A673 (cell line): ENCODE measurements at places on chromosomes 16 and 17.
A peak's percentile ranks its signal among the peaks of the same experiment; 100 is the strongest.

DNA sequence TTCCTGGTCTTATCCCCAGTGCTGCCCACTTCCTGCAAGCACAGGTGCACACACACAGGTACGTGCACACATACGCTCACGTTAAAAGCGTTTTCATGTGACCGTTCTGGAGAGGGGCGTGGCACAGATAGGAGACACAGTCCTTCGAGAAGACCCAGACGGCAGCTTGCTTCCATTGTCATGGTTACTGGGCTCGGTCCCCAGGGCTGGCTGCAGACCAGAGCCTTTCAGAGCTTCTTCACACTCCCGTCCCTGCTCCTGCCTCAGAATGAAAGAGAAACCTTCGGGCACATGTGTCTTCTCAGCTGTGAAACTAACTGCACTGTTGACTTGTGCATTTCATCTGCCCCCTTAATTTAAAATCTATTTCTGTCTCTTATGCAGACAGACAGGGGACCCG, 154.2 kb downstream of the PITPNC1 start:
- H3K27ac ChIP-seq = no peak overlapping the region
- H3K4me1 ChIP-seq = no peaks in the 10 kb centered on the region
- H3K4me3 ChIP-seq = no peak overlapping the region
- no peaks in the 10 kb centered on the region for H3K36me3 ChIP-seq

GRCh38 chr17:81910840-81911276, 341 bp downstream of the PCYT2 start:
- peak overlapping the region; percentile 90 for H3K4me3 ChIP-seq
- peaks cover 53% of the 10 kb centered on the region for H3K36me3 ChIP-seq
- no peak for DNase-seq
- H3K27me3 ChIP-seq = no peaks in the 10 kb centered on the region
- H3K27ac ChIP-seq = peak overlapping the region; percentile 62

- H3K4me1 ChIP-seq = peaks cover 86% of the 10 kb centered on the region
- H3K36me3 ChIP-seq = no peaks in the 10 kb centered on the region
- H3K4me3 ChIP-seq = peak overlapping the region; percentile 5
- no peak for DNase-seq
- no peaks in the 10 kb centered on the region for H3K27me3 ChIP-seq
Observed at GRCh38 chr17:57946798-57947358, 8.3 kb downstream of the CUEDC1 start.

GRCh38 chr17:46121841-46122485, 71.3 kb downstream of the KANSL1 start:
- no peaks in the 10 kb centered on the region for H3K36me3 ChIP-seq
- no peaks in the 10 kb centered on the region for H3K27me3 ChIP-seq
- DNase-seq = no peak
- H3K4me1 ChIP-seq = peaks cover 10% of the 10 kb centered on the region

DNA sequence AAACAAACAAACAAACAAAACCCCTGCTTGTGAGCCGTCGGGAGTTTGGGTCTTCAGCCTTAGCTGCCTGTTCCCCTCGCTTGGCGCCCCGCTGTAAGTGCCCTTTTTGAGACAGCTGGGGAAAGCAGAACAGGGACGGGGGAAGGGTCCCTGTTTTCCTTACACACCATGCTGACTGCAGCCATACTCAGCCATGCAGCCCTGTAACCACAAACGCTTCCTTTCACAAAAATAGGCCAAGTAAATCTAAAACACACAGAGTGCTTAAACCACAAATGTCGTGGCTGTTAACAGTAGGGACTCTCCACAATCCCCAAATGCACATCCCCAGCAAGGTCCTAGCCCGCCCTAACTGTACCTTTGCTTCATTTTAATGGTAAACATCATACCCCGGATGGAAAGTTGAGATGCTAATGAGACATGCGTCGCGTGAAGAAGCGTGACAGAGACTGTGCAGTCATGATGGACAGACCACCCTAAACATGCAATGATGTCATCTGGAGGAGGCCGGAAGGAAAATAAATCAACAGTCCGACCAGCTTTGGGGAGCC, 129.9 kb downstream of the MGAT5B start:
- no peaks in the 10 kb centered on the region for H3K4me1 ChIP-seq
- H3K36me3 ChIP-seq = no peaks in the 10 kb centered on the region
- no peak overlapping the region for H3K27ac ChIP-seq

- H3K4me3 ChIP-seq = no peak overlapping the region
- H3K4me1 ChIP-seq = peaks cover 14% of the 10 kb centered on the region
- no peak overlapping the region for H3K27ac ChIP-seq
- no peaks in the 10 kb centered on the region for H3K27me3 ChIP-seq
Observed at GRCh38 chr16:11094857-11095565, 150.6 kb downstream of the CLEC16A start.

DNA sequence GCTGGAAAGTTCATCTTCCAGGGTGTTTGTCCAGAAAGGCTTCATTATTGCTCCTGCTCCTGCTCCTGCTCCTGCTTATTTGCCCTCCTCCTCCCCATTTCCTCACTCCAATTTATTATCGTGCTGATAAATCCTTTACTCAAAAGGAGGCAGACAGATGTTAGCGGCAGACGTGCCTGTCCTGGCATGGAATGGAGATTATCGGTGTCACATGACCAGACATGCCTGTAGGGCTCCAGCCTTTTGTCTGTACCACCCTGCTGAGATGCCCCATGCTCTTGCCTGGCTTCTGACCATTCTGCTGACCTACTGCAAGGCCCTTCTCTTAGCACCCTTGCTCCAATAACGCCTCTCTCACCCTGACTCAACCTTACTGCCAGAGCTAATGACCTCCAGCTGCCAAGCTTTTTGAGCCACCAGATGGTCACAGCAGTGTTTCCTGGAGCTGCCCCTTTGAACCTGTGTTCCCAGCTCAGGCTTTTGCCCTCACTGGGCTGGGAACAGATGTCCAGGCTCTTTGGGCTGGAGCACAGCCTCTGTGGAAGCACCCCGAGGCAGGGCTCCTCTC, 12.8 kb downstream of the DNAH9 start:
- no peak for DNase-seq
- no peak overlapping the region for H3K4me3 ChIP-seq
- no peaks in the 10 kb centered on the region for H3K27me3 ChIP-seq
- H3K4me1 ChIP-seq = peaks cover 17% of the 10 kb centered on the region
- no peaks in the 10 kb centered on the region for H3K36me3 ChIP-seq

GRCh38 chr17:5823219-5823618, 238.9 kb upstream of the NLRP1 start:
- DNase-seq = no peak
- no peak overlapping the region for H3K4me3 ChIP-seq
- no peaks in the 10 kb centered on the region for H3K4me1 ChIP-seq
- no peaks in the 10 kb centered on the region for H3K36me3 ChIP-seq
- no peak overlapping the region for H3K27ac ChIP-seq
- peaks cover 25% of the 10 kb centered on the region for H3K27me3 ChIP-seq

- H3K36me3 ChIP-seq = no peaks in the 10 kb centered on the region
- H3K4me3 ChIP-seq = peak overlapping the region; percentile 27
- DNase-seq = peak; percentile 82
- H3K27ac ChIP-seq = peak overlapping the region; percentile 74
- no peaks in the 10 kb centered on the region for H3K27me3 ChIP-seq
Observed at GRCh38 chr16:49556606-49557446, 183.2 kb downstream of the C16orf78 start.

DNA sequence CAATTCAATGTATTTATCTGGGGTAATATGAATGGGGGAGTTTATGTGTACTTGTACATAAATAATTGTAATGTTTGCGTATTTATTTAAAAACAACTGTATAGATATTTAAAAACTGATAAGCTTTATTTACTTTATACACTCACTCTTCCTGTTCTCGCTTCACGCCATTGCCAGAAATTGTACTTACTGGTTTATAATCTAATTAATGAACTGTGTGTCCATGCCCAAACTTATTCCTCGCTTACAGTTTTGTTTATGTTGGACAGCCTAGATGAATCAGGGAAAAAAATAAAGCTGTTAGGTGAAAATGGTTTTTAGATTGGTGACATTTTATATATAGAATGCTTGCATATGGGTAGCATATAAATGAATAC, 30.8 kb downstream of the AATF start:
- no peak overlapping the region for H3K27ac ChIP-seq
- H3K4me1 ChIP-seq = peaks cover 19% of the 10 kb centered on the region
- DNase-seq = no peak
- H3K27me3 ChIP-seq = no peaks in the 10 kb centered on the region
- no peaks in the 10 kb centered on the region for H3K36me3 ChIP-seq
